Thoracic aorta (tissue), 2 donors: ENCODE measurements at places on chromosomes 11 and 22. TPM values are rescaled to one million over a fixed set of nuclear protein-coding genes. Genes with fewer than 3 reads are reported as not detected.

GRCh38 chr11:95682552-95682951 is 107.0 kb downstream of the FAM76B start:
- no peak for DNase-seq

GRCh38 chr11:10476927-10477689 is 22.0 kb downstream of the AMPD3 start:
- no peak for DNase-seq

GRCh38 chr11:70517203-70517602 is 118.9 kb downstream of the CTTN start:
- DNase-seq: no peak

- no peak for DNase-seq
Observed at GRCh38 chr11:44963136-44963535, 12.5 kb upstream of the TP53I11 start.

P2RX6 gene
- total RNA-seq: 0.81 TPM

OR10D3 gene
- not detected for total RNA-seq

DNA sequence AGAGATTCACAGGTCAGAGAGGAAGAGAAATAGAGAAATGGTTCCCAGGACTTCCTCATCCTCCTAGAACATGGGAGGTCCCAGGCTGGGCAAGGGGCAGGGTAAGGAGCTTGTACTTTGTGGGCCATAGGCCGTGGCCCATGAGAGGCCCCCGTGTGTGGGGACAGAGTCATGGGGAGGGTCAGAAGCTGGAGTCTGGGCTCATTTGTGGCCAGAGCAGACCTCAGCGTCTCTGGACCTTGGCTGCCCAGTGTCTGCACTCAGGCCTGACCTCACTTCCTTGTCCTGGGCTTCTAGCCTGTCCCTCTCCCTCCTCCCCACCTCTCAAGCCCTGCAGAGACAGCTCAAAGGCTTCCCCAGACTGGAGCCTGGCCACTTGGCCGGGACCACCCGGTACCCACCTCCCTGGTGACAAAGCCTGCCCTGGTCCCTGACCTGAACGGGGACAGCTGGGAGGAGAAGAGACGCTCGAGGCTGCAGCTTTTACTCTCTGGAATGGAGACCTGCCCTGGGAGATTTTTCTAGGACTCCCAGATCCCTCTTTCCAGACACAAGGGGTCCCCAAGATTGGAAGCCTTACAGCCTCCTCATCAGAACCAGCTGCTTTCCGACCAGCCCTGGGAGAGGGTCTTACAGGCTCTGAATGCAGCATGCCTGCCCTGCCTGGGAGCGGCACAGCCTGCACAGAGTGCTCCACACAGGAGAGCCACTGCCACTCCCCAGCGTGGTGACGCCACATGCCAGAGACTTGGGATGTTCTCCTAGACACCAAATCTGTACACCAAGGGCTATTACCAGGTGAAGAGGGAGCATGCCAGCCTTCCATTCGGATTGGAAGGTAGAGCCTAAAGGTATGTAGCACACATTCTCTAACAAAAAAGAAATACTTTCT is 569.0 kb upstream of the B3GAT1 start:
- no peak for DNase-seq

DNA sequence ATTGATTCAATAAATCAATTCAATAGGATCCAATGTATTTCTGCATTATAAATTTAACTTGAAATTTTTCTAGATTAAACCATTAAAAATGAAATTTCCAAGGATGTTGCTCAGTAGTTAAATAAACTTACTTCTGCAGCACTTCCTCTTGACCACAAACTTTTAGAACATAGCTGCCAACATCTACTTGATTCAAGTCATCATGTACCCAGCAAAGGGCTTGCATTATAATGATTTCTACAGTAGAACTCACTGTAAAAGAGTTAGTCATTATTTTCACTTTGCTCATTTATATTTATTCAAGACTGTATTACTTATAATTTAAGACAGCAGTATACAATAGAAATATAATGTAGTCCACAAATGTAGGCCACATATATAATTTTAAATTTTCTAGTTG is 59.2 kb downstream of the PIK3C2A start:
- no peak for DNase-seq

GRCh38 chr11:33617672-33618350 is 82.8 kb downstream of the C11orf91 start:
- no peak for DNase-seq

NDUFA6 gene
- 21.3 TPM for total RNA-seq

DNA sequence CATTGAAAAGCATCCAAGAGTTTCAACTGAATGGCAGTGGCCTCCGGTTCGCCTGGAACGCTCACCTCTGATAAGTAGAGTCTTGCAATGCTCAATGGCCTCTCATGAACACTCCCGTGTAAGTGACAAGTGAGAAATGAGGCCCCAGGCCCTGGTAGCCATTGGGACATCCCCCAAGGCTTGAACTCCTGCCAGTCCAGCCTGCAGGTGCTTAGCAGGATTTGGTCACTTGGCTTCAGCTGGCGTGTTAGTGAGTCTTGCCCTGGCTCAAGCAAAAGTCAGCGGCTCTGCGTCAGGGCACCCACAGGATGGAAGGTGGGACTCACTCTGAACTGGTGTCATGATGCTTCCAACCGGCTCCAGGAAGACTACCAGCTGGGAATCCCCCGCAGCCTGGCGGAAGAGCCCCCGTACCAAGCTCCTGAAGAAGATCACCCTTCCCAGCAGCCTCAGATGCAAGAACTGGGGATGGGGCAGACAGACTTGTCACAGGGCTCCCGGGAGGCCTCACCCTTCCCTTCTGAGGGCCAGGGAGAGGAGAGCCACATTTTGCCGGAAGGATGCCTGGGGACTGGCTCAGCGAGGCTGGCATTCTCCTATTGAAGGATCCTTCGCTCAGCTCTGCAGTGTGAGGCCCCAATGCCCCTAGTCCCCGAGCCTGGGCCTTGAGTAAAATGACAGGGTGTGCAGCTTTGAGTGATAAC is 19.3 kb downstream of the MB start:
- no peak for DNase-seq

- no peak for DNase-seq
Observed at GRCh38 chr11:4181782-4182721, 87.5 kb downstream of the RRM1 start.

DNA sequence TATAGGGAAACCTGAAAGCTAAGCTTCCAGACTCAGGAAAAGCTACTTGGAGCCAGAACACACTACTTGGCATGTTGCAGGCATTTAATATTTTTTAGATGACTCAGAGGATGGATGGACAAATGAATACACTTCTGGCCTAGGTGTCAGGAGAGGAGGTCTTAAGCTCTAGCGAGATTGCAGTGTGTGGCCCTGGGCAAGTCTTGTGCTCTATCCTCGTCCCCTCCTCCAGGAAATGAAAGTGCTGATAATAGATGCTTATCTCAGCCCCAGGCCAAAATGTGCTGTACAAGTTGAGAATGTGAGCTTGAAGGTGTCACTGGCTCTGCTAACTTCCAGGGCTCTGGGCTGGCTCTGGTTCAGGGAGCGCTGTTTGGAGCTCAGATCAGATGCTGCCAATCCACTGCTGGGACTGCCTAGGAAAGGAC is 136.3 kb downstream of the PKNOX2 start:
- DNase-seq: no peak

LMNTD2 gene
- total RNA-seq: 2.7 TPM

ZNF280A gene
- total RNA-seq: not detected

GRCh38 chr11:121368364-121369240 is 76.0 kb downstream of the SC5D start:
- no peak for DNase-seq

KCNE3 gene
- total RNA-seq: 8.3 TPM

- DNase-seq: no peak
Observed at GRCh38 chr11:16924462-16924825, 89.8 kb downstream of the PLEKHA7 start.

MYEOV gene
- 1.1 TPM for total RNA-seq

- no peak for DNase-seq
Observed at GRCh38 chr11:23974051-23974450, 522.8 kb upstream of the LUZP2 start.

GRCh38 chr22:38655519-38656255 is 505 bp downstream of the FAM227A start:
- no peak for DNase-seq

DNA sequence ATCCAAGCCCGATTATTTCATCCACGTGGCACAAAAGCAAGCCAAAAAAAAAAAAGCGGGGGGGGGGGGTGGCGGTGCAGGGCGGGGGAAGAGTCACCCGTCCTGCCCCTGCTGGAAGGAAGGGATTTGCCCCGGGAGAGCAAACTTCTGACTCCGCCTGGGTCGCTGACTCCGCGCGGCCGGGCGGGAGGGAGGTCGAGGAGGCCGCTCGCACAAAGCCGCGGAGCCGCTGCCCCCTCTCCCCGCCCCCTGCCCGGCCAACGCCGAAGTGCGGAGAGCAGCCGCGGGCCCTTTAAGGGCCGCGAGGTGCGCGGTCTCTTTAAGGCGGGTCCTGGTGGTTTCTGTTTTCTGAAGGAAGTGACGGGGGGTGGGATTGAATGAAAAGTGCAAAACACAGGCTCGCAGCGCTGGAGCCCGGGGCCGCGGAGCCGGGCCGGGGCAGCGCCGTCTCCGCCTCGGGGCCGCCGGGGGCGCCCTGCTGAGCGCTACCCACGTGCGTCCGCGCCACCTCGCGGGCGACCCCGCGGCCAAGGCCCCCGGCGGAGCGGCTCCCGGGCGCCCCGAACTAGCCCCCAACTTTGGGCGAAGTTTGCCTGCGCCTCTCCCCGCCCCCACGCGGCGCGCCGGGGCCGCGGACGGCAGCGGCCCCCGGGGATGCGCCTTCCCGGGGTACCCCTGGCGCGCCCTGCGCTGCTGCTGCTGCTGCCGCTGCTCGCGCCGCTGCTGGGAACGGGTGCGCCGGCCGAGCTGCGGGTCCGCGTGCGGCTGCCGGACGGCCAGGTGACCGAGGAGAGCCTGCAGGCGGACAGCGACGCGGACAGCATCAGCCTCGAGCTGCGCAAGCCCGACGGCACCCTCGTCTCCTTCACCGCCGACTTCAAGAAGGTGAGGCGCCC is at the start of gene OAF:
Gene OAF, plus strand, starts transcription at position 407 of the 896 bp plus-strand sequence. Its CDS starts 248 bp downstream, at position 655.
- DNase-seq: no peak

DNA sequence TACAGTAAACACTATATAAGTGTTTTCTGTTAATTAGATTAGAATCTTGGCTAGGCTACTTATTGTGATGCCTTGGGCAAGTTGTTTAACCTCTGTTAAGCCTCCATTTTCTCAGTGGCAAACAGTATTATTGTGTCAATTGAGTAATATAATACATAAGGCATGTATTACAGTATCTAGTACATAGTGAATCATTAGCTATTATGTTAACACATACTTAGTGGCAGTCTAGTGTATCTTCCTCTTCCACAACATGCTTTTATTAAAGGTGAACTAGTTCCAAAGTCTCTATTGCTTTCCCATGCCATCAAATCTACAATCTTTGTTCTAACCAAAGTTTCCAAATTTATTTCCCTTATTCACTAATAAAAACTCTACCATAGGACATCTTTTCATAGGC is 200.9 kb downstream of the SOX6 start:
- no peak for DNase-seq

- DNase-seq: no peak
Observed at GRCh38 chr11:58639669-58640068, 17.2 kb downstream of the CNTF start.

C22orf42 gene
- total RNA-seq: not detected

GRCh38 chr11:132423266-132423665 is 1052.9 kb downstream of the NTM start:
- DNase-seq: no peak

GRCh38 chr11:92451063-92451462 is 226.4 kb downstream of the FAT3 start:
- DNase-seq: no peak
